ENCODE measurements at places on chromosomes 13 and 19.

DNA sequence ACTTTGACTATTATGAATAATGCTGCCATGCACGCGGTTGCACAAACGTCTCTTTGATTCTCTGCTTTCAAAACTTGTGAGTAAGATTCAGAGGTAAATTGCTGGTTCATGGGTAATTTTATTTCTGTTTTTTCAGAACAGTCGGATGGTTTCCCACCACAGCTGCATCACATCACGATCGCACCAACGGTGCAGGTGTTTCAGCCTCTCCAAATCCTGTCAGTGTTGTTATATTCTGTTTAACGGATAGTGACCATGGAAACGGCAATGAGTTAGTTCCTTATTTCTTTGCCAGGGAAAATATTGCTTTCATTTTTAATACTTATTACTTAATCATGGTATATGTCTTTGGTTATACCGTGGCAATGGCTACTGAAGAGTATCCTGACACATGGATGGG lies 19.1 kb upstream of the ZNF835 start:
- no peak for DNase-seq

- no peak for DNase-seq
These were observed 294.0 kb downstream of the RBM26 start for GRCh38 chr13:79112016-79112415.

DNA sequence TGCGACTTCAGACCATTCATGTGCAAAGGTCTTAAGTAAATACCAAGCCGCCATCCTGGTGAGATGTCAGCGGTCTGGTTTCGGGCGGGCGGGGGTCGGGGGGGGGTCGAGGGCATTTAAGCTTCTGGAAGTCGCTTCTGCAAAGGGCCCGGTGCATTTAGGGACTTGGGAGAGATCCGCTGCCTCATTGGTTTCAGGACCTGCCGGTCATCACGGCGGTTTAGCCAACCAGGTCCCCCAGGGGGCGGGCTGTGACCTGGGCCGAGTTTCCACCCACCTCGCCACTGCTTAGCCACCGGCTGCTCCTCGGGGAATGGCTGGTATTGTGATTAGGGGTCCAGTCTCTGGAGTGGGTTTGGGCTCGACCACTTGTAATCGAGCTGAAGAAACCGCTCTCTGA lies 7.8 kb downstream of the ANKLE1 start:
- no peak for DNase-seq

GRCh38 chr13:52712385-52712784 lies 27.2 kb downstream of the CNMD start:
- DNase-seq: no peak

GRCh38 chr13:27423333-27423732 lies 1.1 kb upstream of the GTF3A start:
- DNase-seq: no peak

DNA sequence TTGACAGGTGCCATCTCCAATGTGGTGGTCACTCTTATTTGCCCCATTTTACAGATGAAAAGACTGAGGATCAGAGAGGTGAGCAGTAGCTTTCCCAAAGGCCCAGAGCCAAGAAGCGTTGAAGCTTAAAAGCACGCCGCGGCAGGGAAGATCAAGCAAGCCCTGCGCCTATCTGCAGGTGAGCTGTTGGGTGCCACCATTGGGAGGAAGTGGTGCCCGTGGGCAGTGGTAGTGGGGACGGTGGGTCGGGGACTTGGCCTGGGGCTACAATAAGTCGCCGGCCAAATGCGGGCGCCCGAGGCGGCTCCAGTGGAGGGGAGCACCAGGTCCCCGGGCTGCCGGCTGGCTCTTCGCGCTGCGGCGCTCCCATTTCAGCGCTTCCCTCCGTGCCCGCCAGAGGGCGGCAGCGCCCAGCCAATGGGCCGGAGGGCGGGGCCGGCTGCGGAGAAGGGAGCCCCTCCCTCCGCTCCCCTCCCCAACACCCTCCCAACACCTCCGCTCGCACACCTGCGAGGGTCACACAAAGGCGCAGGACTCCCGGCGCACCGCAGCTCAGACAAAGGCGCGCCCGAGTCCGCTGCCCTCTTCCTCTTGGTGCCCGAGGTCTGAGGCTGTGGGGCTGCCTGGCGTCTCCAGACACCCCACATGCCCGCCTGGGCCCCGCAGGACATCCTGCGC lies 744 bp upstream of the POU2F2 start:
- DNase-seq: peak; percentile 39

- no peak for DNase-seq
These were observed 136.2 kb upstream of the RNF113B start for GRCh38 chr13:98313023-98313921.

GRCh38 chr19:46076951-46077814 lies 36.4 kb upstream of the IGFL4 start:
- DNase-seq: peak; percentile 44

DNA sequence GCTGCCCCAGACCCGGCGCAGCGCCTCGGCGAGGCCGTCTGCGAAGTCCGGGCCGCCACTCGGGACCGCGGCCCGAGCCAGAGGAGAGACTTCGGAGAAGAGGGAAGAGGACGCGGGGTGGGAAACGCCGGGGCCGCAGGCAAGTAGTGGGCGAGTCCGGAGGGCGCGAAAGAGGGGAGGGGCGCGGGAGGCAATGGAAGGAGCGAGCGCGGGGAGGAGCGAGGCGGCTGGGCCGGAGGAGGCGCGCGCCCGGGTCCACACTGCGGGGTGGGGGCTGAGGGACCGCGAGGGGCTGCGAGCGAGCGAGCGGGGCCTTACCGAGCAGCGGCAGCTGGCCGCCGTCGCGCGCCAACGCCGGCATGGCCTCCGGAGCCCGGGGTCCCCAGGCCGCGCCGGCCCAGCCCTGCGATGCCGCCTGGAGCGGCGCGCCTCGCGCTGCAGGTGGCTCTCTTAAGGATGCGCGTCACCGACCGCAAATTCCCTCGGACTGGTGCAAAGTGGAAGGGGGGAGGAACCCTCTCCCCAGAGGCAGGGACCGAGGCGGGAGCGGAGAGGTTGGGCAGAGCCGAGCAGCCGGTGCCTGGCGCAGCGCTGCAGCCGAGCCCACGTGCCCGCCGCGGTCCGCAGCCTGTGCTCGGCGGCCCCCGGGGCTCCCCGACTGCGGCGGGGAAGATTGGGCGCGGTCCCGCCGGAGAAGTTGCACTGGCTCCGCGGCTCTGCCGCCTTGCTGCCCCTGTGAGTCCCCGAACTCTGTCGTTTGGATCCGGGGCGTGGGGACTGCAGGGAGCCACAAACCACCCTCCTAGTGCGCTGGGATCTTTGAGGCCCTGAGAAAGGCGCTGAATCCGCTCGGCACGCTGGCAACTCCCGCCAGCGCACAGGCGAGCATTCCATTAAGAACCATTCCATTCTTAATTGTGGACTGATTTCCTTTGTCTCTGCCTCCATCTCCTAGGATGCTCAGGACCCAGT lies at the start of gene FLT3:
TSS of gene FLT3 (minus strand) at position 427 of the 972 bp plus-strand sequence. CDS start at position 361, 66 bp downstream.
- DNase-seq: peak; percentile 37

DNA sequence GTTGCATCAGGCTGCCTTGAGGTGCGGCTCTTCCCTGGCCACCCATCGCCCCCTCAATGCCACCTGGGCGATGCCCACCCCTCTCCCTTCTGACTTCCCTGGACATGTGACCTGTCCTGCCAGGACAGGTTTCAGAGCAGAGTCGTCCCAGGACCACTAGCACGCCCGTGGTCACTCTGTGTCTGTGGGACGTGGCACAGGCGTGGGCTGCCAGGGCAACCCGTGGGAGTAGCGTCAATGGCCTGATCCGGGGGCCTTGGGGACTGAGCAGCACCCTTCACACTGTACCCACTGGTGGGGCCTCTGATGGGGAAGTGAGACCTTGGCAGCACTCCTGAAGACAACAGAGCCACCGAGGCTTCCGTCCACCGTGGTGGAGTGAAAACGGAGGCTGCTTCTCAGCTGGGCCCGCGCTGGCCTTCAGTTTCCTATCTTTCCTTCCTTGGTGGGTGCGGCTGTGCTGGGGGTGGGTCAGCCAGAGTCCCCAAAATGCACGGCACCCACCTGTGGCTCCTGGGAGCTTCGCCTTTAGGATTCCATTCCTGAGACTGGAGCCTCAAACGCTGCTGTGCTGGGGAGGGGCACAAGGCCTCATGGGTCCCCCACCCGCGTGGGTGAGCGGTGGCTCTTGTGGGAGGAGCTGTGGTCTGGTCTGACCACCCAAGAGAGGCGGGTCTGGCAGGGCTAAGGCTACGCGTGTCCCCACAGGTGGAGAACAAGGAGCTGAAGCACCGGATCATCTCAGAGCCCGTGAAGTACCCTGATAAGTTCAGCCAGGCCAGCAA lies 26.7 kb upstream of the TMEM255B start:
- no peak for DNase-seq

DNA sequence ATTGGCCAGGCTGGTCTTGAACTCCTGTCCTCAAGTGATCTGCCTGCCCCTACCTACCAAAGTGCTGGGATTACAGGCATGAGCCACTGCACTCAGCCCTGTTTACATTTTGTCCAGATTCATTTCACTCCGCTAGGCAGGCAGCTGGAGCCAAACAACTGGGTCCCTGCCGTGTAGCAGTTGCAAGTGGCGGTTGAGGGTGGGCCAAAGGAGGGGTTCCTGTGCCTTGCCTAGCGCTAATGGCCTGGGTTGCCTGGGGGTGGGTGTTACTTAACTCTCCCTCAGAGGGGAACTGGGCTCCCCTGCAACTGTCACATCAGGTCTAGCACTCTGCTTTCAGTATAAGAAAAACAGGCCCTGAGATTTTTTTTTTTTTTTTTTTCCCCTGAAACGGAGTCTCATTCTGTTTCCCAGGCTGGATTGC lies 7.4 kb downstream of the ACP5 start:
- DNase-seq: no peak

- DNase-seq: no peak
These were observed 3.2 kb upstream of the CXCL17 start for GRCh38 chr19:42445948-42446347.

GRCh38 chr13:97228850-97229521 lies 6.9 kb downstream of the MBNL2 start:
- no peak for DNase-seq

GRCh38 chr19:41325947-41326706 lies 16.2 kb downstream of the CCDC97 start:
- DNase-seq: no peak

DNA sequence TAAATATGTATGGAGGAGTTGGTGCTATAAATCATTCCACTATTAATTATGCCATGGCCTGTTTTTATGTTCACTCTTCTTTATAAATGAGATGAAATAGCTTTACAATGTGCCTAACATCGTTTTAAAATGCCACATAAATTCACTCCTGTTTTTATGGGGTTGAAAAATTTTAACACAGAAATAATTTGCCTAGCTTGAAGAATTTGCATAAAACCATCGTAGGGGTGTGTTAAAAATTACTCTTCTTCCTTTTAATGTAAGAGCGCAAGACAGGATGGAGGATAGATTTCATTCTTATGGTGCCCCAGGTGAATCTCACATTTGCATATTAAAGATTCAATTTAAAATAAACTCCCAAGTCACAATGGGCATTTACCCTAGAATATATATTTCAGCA lies 447.8 kb downstream of the OXGR1 start:
- DNase-seq: no peak

DNA sequence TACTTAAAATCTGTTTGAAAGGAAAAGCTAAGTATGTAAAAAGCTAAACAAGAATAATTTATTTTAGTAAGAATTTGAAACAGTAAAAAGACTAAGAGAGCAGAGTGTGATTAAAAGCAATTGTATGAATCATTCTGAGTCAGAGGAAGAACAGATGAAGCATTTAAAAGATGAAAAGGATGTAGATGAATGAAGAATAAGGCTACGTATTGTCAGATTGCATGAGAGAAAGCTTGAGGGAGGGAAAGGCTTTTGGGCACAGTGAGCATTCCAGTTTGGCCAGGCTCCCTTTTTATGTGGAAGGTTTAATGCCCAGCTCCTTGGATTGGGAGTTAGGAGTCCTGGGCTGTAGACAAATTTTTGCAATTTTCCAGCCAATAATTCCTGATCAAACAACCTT lies 117.7 kb downstream of the FREM2 start:
- no peak for DNase-seq

DNA sequence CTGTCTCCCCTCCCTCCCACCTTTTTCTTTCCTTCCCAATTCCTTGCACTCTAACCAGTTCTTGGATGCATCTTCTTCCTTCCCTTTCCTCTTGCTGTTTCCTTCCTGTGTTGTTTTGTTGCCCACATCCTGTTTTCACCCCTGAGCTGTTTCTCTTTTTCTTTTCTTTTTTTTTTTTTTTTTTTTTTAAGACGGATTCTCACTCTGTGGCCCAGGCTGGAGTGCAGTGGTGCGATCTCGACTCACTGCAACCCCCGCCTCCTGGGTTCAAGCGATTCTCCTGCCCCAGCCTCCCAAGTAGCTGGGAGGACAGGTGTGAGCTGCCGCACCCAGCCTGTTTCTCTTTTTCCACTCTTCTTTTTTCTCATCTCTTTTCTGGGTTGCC lies 6.9 kb downstream of the MYADM start:
- DNase-seq: no peak

GRCh38 chr13:42728507-42729180 lies 52.7 kb upstream of the FAM216B start:
- no peak for DNase-seq

DNA sequence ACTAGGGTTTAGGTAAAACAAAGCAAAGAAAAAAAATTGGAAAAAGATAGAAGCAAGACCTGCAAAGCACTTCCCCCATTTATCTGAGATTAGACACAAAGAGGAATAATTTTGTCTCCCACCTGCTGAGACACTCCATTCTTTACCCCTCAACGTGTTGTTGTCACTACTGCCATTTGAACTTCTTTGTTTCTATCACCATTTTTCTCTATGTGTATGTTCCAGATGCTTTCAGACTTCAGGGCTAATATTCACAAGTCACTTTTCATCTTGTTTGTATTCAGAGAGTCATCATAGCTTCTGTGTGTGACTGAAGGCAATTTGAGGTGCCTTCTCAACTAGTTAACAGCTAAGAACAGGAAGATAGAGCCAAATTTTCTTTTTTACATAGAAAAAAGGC lies 512.5 kb downstream of the TBC1D4 start:
- DNase-seq: no peak

GRCh38 chr13:48001114-48001881 lies at the start of gene SUCLA2:
TSS of gene SUCLA2 (minus strand) at chr13:48001273. CDS start at chr13:48001269, 4 bp downstream.
- peak; percentile 94 for DNase-seq

DNA sequence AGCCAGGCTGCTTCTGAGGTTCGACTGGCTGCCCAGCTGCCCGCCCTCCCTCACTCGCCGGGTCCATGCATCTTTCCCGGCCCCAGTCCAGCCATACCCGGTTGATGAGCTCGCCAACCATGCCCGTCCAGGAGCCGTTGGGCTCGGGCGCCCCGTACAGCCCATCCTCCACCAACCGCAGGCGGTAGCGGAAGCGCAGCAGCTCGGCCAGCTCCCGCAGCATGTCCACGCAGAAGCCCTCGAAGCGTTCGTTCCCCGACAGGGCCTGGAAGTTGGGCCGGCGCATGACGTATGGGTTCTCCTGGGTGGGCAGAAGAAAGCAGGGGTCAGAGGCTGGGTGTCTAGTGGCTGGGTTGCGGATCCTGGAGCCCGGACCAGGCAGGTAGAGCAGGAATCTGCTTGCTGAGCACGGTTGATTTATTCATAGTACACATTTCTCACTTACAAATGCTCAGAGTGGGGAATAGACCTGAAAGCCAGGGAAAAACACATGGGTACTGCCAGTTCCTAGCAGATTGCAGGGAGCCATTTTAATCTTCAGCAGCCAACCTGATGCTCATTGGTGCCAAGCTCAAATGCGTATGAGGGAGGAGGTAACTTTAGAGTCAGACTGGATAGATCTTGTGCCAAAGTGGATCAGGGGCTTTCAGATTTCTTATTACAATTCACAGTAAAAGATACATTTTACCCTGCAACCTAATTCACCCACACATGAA lies 27.4 kb downstream of the GRIK5 start:
- no peak for DNase-seq

- DNase-seq: no peak
These were observed 17.3 kb upstream of the KDM4B start for GRCh38 chr19:4951656-4952055.

Measured in AML-193 (cell line).